ENCODE measurements at places on chromosomes 7 and 10. TPM values are rescaled to one million over a fixed set of nuclear protein-coding genes. Genes with fewer than 3 reads are reported as not detected.

EVX1 gene
- 0.10 TPM for total RNA-seq

GSTK1 gene
- 117 TPM for total RNA-seq

CUZD1 gene
- 1.4 TPM for total RNA-seq

OR6B1 gene
- not detected for total RNA-seq

VSIR gene
- total RNA-seq: 31.1 TPM

LMOD2 gene
- total RNA-seq: not detected

MARVELD1 gene
- total RNA-seq: 50.1 TPM

GRM3 gene
- total RNA-seq: not detected

HOGA1 gene
- 1.7 TPM for total RNA-seq

CC2D2B gene
- not detected for total RNA-seq

SMARCD3 gene
- 9.7 TPM for total RNA-seq

TAS2R3 gene
- total RNA-seq: not detected

EBLN1 gene
- not detected for total RNA-seq

SRGN gene
- total RNA-seq: 101 TPM

C10orf53 gene
- total RNA-seq: not detected

CPXM2 gene
- not detected for total RNA-seq

GIMAP8 gene
- total RNA-seq: not detected

CRPPA gene
- 0.42 TPM for total RNA-seq

STAG3 gene
- total RNA-seq: not detected

BLNK gene
- not detected for total RNA-seq

CABCOCO1 gene
- 0.44 TPM for total RNA-seq

ACSM6 gene
- total RNA-seq: not detected

PRPS1L1 gene
- not detected for total RNA-seq

PRKAR1B gene
- 28.7 TPM for total RNA-seq

IFRD1 gene
- total RNA-seq: 25.6 TPM

OR2A42 gene
- total RNA-seq: not detected

C10orf105 gene
- total RNA-seq: not detected

CDK14 gene
- 0.23 TPM for total RNA-seq

CALN1 gene
- total RNA-seq: not detected

CFAP46 gene
- total RNA-seq: 1.5 TPM

NUPR2 gene
- not detected for total RNA-seq

Measured in A549 treated with GW870086 at 1 μM for 4 hours (cell line).